ENCODE measurements at places on chromosomes 11 and 22.

GRCh38 chr11:114284021-114284420, 12.2 kb upstream of the NNMT start:
- DNase-seq = no peak

DNA sequence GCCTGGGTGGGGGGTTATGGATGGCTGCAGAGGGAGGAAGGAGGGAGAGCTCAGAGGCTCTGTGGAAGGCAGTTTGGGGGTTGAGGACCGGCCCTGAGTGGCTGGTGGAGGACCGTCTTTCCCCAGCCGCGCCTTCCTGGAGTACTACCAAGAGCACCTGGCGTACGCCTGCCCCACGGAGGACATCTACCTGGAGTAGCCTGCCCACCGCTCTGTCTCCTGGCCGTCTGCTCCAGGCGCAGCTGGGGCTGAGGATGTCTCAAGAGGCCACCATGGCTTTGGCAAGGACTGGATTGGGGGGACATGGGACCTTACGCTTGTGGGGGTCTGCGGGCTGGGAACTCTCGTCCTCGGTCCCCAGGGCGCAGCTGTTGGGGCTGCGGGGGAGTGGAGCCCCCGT, 10.0 kb downstream of the MAPK8IP2 start:
- no peak for DNase-seq

DNA sequence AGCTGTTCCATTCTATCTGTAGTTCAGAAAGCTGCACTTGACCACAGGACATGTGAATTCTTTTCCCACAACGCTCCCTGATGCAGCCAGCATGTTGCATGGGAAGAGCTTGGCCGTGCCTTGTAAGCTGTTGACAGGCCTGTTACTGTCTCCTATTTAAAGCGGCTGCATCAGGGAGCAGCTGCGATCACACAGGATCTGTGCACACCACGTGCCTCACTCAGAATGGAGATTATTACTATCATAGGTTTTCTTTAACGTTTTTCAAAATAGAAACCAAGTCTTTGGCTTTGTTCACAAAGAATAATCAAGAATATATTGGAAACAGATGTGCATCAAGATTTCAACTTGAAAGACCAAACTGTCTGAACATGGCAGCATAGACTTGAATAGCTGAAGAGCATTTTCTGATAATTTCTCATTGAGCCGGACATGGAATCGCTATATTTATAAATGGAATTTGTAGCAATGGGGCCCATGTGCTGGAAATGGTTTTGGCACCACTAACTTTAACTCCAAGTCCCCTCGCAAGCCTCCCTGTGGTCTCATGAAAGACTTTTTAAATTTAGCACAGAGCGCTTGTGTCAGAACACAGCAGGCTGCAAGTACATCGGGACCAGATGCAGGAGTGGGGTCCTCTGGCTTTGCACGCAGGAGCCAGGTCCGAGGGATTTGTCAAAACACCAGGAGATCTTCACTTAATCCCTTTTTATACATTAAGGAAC, 40.8 kb upstream of the MYO18B start:
- peak; percentile 5 for DNase-seq

- no peak for DNase-seq
Observed at GRCh38 chr11:46431211-46431610, 39.6 kb upstream of the CHRM4 start.

- DNase-seq = no peak
Observed at GRCh38 chr11:12182676-12183541, 72.5 kb downstream of the MICAL2 start.

DNA sequence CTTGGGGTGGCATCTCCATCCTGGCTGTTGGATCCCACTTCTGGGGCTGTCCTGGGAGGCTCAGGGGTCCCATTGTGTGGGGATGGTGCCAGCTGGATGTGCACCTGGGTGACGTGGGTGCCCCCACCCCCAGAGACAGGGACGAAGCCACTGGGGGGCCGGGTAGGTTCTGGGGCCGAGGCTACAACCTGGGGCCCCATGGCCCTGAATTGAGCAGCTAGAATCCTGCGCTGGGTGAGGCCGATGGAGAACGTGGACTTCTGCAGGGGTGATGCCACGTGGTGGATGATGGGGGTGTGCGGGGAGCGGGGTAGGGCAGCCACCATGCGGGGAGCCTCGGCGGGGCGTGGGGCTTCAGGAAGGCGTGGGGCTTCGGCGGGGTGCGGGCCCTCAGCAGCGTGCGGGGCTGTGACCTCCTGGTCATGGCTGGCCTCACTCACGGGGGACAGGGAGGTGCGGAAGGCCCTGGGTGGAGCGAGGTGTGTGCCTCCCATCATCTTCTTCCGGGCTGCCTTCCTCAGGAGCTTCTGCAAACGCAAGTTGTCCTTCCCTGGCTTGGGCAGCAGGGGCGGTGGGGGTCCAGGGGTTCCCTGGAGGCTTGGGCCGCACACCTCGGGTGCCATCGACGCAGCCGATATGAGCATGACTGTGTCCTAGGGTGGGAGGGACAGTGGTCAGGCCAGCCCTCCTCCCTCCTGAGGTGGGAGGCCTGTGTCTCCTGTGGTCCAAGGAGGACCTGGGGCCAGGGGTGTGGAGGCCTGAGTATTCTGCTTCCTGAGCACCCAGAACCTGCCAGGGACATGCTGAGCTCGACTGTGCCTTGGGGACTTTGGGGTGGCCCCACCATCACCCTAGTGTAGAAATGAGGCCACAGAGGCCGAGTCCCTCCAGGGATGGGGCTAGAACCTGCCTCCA, 1.5 kb downstream of the PRR33 start:
- DNase-seq = no peak

DNA sequence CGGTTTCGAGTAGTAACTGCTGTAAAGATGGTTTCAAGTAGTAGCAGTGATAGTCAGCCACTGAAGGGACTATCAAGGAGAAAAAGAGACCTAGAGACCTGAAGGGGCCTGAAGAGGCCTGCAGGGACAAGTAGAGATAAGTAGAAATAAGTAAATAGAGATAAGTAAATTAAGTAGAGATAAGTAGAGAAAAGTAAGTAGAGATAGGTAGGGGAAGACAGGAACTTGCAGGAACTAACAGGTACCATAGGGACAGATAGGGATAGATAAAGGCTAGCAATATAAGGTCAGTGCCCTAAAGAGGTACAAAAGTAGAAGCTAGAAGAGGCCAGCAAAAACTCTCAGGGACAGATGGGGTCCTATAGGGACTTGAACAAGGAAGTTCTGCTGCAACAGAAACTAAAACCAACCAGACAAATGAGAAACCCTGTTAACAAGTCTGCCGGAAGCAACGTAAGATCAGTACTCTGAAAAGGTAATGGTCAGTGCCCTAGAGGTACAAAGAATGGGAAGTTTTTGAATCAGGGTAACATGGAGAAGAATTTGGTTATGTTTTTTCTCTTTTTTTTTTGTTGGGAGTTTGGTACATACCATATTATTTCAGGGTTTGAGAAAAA, 9.6 kb upstream of the SC5D start:
- no peak for DNase-seq

DNA sequence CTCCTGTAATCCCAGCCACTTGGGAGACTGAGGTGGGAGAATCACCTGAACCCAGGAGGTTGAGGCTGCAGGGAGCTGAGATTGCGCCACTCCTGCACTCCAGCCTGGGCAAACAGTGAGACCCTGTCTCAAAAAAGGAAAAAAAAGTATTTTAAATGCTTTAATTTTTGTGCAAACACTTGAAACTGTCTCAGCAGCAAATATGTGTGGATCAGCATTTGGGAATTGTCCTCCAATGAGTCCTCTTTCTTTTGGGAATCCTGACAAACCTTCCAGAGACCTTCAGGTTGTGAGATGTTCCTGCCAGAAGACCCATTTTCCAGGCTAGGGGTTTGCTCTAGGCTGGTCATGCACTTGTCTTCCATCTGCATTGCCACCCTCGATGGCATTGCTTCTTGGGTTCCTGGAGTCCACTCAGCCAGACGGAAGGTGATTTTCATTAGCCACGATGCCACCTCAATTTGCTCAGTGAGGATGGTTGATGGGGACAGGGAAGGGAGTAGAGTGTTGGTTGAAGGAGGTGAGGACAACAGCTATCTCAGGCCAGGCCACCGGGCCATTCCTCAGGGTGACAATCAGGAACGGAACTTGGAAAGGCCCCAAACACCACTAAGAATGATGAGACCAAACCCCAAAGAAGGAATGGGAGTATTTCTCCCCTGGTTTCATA, 55.4 kb downstream of the ST14 start:
- DNase-seq = no peak

- DNase-seq = no peak
Observed at GRCh38 chr11:3623121-3623520, 18.7 kb downstream of the ART5 start.

- DNase-seq = no peak
Observed at GRCh38 chr11:74520927-74521665, 27.6 kb upstream of the LIPT2 start.

- peak; percentile 38 for DNase-seq
Observed at GRCh38 chr11:26276798-26277424, 55.0 kb upstream of the ANO3 start.

DNA sequence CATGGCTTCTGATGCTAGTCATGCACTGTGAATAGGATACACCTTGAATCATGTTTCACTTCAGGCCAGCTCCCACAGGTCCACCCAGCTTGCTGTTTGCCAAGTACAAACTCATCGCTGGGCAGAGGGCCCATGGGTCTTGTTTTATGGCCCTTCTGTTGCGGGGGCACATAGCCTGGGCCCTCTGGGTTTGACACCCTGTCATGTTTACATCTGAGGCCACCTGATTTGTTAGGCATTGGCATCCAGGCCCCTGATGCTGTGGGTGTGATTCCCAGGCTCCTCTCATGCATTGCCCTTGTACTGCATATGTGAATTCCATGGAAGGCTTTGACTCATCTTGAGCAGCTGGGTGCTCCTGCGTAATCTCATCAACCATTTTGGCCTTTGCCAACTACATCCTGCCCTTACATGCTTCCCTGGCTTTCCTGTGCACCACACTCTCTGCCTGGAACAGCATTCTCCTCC, 32.6 kb downstream of the PPFIBP2 start:
- no peak for DNase-seq

GRCh38 chr11:122714004-122714403, 58.5 kb downstream of the UBASH3B start:
- no peak for DNase-seq

- no peak for DNase-seq
Observed at GRCh38 chr11:10503777-10504480, 37.1 kb downstream of the RNF141 start.

- no peak for DNase-seq
Observed at GRCh38 chr11:122141725-122142124, 25.7 kb upstream of the BLID start.

GRCh38 chr11:80702264-80702663, 1261.4 kb upstream of the TENM4 start:
- no peak for DNase-seq

DNA sequence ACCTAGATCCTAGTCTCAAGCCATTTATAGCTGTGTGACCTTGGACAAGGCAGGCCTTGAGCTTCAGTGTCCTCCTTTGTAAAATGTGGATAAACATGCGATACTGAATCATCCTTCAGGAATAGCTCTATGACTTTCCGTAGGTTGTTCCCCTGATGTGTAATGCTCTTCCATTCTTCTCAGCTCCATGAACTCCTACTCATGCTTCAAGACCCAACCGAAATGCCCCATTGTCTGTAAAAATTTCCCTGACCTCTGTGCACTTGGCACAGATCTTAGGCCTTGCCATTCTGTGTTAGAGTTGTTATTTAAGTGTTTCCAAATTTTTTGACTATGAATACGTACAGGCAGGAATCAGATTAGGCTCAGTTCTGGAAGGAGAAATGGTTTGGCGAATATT, 3.3 kb upstream of the BEST1 start:
- no peak for DNase-seq

DNA sequence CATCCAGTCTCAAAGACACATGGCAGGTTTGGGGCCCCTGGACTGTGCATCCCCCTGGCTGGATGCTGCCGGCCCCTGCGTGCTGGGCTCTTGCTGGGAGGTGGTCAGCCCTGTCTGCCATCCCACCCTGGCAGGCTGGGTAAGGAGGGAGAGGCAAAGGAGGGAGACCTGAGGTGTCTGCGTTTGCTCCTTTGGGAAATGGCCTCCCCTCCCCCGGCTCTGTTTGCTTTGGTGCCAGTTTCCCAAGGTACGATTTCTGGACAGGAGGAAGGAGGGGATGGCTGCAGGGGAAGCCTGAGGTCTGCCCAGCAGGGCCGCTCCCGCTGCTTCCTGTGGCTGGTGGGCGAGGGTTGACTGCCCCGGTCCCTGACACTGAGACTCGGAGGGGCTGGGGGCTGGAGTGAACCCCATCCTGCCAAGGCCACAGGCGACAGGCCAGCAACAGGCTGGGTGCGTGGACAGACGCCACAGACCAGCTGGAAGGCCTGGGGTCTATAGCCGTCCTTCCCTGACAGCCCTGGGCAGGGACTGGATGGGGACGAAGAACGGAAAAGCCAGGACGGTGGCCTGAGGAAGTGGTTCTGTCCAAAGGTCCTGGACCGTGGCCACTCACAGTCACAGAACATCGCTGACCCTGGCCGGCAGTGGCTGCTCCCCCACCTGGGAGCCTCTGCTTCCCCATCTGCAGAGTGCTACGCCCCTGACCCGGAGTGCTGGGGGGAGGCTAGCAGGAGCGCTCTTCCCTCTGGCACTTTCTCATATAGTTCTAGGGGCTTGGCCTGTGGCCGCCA, 38.0 kb downstream of the OSBPL5 start:
- no peak for DNase-seq

GRCh38 chr11:9460322-9461062, at the start of gene ZNF143:
Gene ZNF143, plus strand, starts transcription at chr11:9461012. Its CDS starts 10,297 bp downstream, at chr11:9471309.
- peak; percentile 100 for DNase-seq

GRCh38 chr22:24175160-24175808, 6.0 kb upstream of the SUSD2 start:
- no peak for DNase-seq

GRCh38 chr22:38397189-38398085, 57.6 kb downstream of the KCNJ4 start:
- DNase-seq = no peak

GRCh38 chr22:23495614-23496444, 84.3 kb downstream of the IGLL1 start:
- DNase-seq = no peak

DNA sequence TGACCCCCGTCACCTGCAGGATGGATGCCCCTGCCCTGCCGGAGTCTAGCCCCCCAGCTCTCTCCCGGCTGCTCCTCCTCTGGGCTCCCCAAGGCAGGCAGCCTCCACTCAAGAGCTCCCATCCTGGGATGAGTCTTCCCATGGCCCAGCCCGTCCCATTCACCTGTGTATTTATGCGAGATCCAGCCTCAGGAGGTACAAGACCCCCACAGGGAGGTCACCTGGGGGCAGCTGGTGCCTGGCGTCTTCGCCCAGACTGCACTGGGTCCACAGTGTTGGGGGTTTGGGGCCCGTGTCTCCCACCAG, 43.0 kb upstream of the ZC3H12C start:
- DNase-seq = no peak

GRCh38 chr11:73454987-73455386, 78.8 kb downstream of the RELT start:
- no peak for DNase-seq

DNA sequence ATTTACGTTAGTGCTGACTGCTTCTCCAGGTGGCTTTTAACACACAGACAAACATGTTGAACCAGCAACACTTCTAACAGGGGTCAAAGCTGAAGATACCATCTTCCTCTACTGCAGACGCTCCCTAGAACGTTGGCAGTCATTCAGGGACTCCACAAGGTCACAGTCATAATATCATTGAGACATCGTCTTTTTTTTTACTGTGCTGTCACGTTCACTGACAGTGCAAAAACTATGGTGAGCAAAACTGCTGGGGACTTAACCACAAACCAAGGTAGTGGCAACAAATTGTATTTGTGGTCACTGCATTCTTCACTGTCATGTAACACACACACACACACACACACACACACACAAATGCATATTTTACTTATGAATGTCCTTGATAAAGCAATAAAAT, 244.9 kb downstream of the CASP12 start:
- no peak for DNase-seq

All from brain pericyte (primary cell).